Activated CD4-positive, alpha-beta T cell treated with anti-CD3 and anti-CD28 coated beads for 36 hours (primary cell): ENCODE measurements at places on chromosomes 5 and 9. TPM values are rescaled to one million over a fixed set of nuclear protein-coding genes. Genes with fewer than 3 reads are reported as not detected.
A peak's percentile ranks its signal among the peaks of the same experiment; 100 is the strongest.

GRCh38 chr5:132470010-132470392 lies 20.6 kb downstream of the IRF1 start:
- DNase-seq: peak; percentile 1

- no peak for DNase-seq
These were observed 99.6 kb downstream of the LURAP1L start for GRCh38 chr9:12874395-12874794.

GRCh38 chr9:76266649-76267283 lies 127.5 kb downstream of the RFK start:
- no peak for DNase-seq

DNA sequence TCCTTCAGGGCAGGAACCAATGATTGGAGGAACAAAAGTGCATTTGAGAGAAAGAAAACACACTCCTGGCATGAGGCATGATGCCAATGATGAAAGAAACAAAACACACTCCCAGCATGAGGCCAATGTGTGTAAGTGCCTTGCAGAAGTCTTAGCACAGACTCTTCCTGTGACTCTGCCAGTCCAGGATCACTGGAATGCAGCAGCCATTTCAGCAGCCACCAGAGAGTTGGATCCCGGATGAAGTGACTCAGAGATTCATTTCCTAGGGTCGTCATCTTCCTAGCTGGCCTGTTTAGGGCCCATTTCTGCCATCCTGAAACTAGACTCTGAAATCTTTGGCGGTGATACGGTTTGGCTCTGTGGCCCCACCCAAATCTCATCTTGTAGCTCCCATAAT lies 212.5 kb downstream of the CFAP90 start:
- DNase-seq: no peak

Gene SPATA6L
- total RNA-seq: 0.30 TPM

GRCh38 chr9:108511307-108511706 lies 344.5 kb downstream of the ACTL7B start:
- no peak for DNase-seq

- no peak for DNase-seq
These were observed 2.6 kb downstream of the FOXI1 start for GRCh38 chr5:170108266-170108785.

Gene DRD1
- total RNA-seq: not detected

- no peak for DNase-seq
These were observed 15.0 kb downstream of the NAIF1 start for GRCh38 chr9:128051932-128052709.

Gene HSPB3
- total RNA-seq: not detected

Gene MUSK
- total RNA-seq: not detected

- peak; percentile 20 for DNase-seq
These were observed 228.6 kb downstream of the SLF1 start for GRCh38 chr5:94847019-94847418.

Gene CAMK2A
- not detected for total RNA-seq

- no peak for DNase-seq
These were observed 3.5 kb downstream of the IRF1 start for GRCh38 chr5:132487095-132487428.

GRCh38 chr9:89005323-89005722 lies 14.1 kb downstream of the S1PR3 start:
- no peak for DNase-seq

Gene CYSRT1
- 0.42 TPM for total RNA-seq

Gene COL5A1
- 0.16 TPM for total RNA-seq

DNA sequence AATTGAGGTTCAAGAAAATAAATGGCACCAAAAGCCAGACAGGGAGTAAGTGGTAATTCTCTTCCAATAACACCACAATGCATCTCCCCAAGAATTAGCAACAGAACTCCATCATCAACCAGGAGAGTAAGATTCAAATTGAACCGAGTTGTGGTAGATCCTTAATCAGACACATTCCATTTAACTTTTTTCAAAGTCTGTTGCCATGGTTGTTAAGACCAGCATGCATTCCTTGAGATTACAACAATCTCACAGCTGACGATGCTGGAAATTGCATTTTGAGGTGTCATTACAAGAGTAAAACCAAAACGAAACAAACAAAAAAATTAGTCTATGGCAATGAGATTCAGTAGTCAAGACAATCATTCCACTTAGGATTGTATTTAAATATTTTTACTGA lies 78.9 kb upstream of the ZNF462 start:
- DNase-seq: no peak

Gene PRLR
- not detected for total RNA-seq

DNA sequence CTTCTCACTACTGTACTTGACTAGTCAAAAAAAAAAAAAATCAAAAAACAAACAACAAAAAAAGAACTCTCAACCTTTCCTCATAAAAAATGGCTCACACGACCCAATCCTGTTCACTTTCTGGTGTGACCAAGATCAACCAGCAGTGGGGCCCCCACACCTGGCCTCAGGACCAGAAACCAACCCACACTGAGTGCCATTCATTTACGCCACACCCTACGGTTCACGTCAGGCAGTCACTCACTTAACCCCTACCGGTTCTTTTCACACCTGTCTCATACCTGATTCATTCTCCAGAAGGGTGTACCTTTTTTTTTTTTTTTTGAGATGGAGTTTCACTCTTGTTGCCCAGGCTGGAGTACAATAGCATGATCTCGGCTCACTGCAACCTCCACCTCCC lies 5.7 kb downstream of the SUSD1 start:
- DNase-seq: no peak

DNA sequence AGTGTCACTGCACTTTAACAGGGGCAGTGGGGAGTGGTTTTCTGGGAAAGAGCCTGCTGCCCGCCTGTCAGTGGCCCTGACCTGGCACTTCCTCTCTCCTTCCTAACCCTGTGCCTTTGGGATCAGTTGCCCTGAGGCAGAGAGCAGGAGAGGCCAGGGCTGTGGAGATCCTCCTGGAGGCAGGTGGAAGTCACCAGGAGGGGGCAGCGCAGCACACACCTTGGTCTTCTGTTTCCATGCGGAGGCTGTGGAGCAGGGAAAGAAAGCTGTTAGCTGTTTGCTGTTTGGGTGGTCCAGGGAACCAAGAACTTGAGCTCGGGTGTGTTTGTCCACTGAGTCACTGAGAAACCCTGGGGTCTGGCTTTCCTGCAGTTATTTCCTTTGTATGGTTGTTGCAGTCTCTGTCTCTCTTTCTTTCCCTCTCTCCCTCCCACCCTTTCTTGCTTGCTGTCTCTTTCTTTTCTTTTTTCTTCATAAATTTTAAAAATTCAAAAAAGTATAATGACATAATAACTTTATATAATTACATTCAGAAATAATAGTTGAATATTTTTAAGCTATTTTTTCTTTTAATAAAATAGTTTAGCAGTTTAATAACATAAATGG lies 28.1 kb downstream of the NTRK2 start:
- peak; percentile 77 for DNase-seq

DNA sequence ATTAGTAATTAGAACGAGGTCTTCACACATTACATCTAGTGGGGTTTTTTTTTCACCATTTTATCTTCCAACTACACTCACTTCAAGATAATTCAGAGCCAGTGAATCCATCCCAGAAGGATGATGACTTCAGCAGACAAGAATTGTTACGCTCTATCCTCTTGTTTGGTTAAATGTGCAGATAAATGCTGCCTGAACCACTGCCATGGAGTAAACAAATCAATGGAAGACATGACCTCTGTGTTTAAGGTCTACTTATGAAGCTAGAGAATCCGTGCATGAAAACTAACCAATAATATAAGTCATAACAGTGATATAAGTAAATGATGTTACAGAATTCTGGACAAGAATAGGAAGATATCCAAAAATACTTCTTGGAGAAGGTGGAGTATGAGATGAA lies 602.6 kb downstream of the TLR4 start:
- no peak for DNase-seq

Gene INSL4
- total RNA-seq: not detected

- no peak for DNase-seq
These were observed 101.2 kb upstream of the PANK3 start for GRCh38 chr5:168680395-168680794.

Gene NME5
- total RNA-seq: not detected

GRCh38 chr5:32714836-32715235 lies 3.7 kb downstream of the NPR3 start:
- DNase-seq: no peak

GRCh38 chr9:71822456-71822855 lies 54.1 kb upstream of the CEMIP2 start:
- no peak for DNase-seq

- DNase-seq: no peak
These were observed 149.1 kb downstream of the NXNL2 start for GRCh38 chr9:88684046-88684445.

DNA sequence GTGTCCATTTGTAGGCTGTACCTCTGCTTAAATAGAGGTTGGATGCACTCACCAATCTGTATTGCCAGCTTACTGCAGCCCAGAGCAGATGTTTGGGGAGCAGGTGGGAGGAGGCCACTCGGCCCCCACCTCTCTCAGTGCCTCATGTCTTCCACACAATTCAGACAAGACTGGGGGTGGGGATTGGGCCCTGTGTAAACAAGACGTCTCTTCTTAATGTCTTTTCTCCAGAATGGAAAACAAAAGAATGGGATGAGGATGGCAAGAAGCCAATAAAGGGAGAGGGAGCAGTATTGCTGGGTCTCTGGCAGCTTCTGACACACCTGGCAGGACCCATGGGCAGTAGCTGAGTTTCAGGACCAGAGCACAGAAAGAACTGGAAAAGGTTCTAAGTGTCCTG lies 64.9 kb downstream of the SIL1 start:
- DNase-seq: no peak

DNA sequence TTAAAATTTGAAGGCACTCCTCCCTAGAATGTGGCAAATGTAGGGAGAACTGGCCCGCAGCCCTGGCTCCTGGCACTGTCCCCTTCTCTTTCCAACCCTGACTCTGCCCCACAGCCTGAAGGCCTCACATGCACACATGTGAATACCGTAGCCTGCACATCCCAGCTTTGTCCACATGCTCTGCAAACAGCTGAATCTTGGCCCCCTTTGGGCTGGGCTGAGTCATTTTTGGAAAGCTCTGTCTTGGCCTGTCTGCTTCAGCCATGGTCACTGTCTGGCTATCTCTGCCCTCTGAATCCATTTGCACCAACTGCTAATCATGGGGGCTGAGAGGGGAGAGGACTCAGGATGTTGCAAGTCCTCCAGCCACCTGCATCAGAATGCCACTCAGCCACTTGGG lies 22.1 kb upstream of the GALNT10 start:
- DNase-seq: no peak

Gene CDK7
- total RNA-seq: 47.8 TPM

Gene PCDHB5
- total RNA-seq: not detected

DNA sequence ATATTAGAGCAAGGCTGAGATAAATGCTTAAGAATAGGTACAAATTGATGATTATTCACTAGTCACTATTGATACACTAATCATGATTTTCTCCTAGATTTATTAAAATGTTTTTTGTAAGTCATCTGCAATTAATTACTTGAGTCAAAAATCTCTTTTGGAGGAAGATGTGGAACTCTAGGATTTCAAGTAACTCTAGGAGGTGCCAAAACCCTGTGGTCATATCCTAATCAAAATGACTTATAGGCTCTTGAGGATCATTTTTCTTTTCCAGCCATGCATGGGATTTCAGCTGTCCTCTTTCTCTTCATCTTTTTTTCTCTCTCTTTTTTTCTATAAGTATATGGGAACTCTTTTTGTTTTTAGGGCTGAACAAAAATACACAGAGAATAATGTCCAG lies 141.8 kb upstream of the CD180 start:
- no peak for DNase-seq

DNA sequence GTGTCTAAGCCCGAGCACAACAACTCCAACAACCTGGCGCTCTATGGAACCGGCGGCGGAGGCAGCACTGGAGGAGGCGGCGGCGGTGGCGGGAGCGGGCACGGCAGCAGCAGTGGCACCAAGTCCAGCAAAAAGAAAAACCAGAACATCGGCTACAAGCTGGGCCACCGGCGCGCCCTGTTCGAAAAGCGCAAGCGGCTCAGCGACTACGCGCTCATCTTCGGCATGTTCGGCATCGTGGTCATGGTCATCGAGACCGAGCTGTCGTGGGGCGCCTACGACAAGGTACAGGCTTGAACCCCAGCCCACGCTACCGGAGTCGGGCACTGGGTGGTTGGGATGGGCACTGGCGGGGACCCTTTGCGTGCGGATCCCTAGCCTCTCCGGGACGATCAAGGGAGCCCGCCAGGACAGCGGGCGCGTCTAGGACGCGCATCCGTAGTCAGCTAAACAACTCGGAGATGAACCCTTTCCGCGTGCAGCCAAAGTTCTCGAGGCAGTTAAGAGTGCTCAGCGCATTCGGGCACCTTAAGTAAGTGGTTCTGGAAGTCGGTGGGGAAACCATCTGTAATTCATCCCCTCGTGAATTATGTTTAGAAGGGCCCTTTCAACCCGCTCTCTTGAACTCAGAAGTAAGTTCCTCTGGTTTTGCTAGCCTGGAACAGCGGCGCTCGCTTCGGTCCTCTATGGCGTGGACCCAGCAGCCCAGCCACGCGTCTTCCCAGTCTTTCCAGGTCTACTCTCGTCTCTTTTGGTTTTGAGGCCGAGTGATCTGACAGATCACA lies 1.3 kb downstream of the KCNN2 start:
- DNase-seq: peak; percentile 7

DNA sequence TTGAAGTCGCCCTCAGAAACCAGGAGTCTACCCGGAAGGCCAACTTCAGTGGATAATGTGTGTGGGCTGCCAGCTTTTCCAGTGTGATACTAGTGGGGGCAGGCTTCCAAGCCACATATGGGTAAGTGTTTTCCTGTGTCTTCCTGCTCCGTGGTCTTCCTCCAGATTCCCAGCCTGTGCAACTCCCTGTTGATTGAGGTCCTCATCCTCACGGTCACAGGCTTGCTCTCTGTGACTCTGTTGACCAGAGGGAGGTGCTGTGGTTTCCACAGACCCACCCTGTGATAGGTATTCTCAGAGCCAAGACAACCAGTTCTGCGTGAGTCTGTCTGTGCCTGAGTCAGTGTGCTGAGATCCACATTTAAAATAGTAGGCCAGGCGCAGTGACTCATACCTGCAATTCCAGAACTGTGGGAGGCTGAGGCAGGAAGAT lies 388.0 kb upstream of the IRX2 start:
- DNase-seq: no peak

- no peak for DNase-seq
These were observed 87.4 kb upstream of the CDH10 start for GRCh38 chr5:24732184-24732583.

- no peak for DNase-seq
These were observed 101.4 kb upstream of the SLC44A1 start for GRCh38 chr9:105143136-105143430.

GRCh38 chr5:376799-377325 lies 55.3 kb downstream of the AHRR start:
- DNase-seq: peak; percentile 9

DNA sequence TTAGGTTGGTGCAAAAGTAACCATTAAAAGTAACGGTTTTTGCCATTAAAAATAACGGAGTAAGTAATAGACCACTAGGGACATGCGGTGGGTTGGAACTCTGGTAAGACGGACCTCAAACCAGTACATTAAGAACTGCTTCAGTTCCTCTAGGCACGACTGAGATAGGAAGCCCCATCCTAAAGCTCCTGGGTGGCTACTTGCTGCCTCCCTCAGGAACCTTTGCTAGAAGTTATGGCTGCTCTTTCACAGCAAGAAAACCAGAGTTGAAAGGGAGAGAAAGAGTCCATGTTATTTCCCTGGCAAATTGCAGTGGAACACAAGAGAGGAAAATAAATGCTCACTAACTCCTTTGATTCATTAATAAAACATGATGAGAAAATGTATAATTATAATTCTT lies 47.6 kb downstream of the MCTP1 start:
- DNase-seq: no peak

GRCh38 chr5:14917719-14918118 lies 46.1 kb upstream of the ANKH start:
- DNase-seq: no peak

Gene SCGB3A1
- not detected for total RNA-seq

Gene CDH9
- total RNA-seq: not detected
